ENCODE measurements at places on chromosomes 3 and 15. TPM values are rescaled to one million over a fixed set of nuclear protein-coding genes. Genes with fewer than 3 reads are reported as not detected.
A peak's percentile ranks its signal among the peaks of the same experiment; 100 is the strongest.

The ANKUB1 gene
- not detected for total RNA-seq

The NRG4 gene
- 50.1 TPM for total RNA-seq

The LNP1 gene
- 1.5 TPM for total RNA-seq

The SIDT1 gene
- total RNA-seq = 2.4 TPM

The TERC gene
- 1.0 TPM for total RNA-seq

The ZPLD1 gene
- 0.09 TPM for total RNA-seq

The GHSR gene
- not detected for total RNA-seq

The EID1 gene
- total RNA-seq = 38.7 TPM

The GPR149 gene
- not detected for total RNA-seq

The CACNA2D2 gene
- total RNA-seq = 1.1 TPM

- DNase-seq = no peak
Observed at GRCh38 chr15:31485911-31486461, 159.4 kb downstream of the KLF13 start.

GRCh38 chr3:186239321-186239720 is 122.7 kb downstream of the DGKG start:
- DNase-seq = no peak

GRCh38 chr3:72520690-72521308 is 327.4 kb downstream of the SHQ1 start:
- no peak for DNase-seq

GRCh38 chr15:64816452-64816851 is 9.0 kb downstream of the PIF1 start:
- DNase-seq = peak; percentile 37

GRCh38 chr3:104933972-104934371 is 432.7 kb upstream of the ALCAM start:
- DNase-seq = no peak

- DNase-seq = no peak
Observed at GRCh38 chr3:36373084-36373483, 7.2 kb upstream of the STAC start.

- no peak for DNase-seq
Observed at GRCh38 chr3:45126730-45127129, 19.4 kb downstream of the CDCP1 start.

- DNase-seq = no peak
Observed at GRCh38 chr3:170730071-170730812, 139.8 kb downstream of the RPL22L1 start.

DNA sequence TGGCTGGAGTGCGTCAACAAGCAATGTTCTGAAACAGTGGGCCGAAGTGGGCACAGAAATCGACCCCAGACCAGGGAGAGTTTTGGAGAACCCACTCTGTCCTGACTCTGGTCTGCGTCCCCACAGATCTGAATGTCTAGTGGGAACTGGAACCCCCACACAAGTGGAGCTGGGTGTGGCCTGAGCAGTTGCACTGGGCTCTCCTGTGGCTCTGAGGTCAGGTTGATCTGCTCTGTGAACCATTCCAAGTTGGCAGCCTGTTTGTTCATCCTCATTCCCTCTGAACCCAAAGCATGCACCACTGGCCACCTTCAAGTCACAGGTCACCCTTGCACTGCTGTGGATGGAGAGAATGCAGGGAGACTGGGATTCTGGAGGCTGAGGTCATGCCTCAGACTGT is 60.5 kb downstream of the STARD5 start:
- DNase-seq = no peak

GRCh38 chr15:97972366-97972765 is 11.9 kb downstream of the ARRDC4 start:
- no peak for DNase-seq

DNA sequence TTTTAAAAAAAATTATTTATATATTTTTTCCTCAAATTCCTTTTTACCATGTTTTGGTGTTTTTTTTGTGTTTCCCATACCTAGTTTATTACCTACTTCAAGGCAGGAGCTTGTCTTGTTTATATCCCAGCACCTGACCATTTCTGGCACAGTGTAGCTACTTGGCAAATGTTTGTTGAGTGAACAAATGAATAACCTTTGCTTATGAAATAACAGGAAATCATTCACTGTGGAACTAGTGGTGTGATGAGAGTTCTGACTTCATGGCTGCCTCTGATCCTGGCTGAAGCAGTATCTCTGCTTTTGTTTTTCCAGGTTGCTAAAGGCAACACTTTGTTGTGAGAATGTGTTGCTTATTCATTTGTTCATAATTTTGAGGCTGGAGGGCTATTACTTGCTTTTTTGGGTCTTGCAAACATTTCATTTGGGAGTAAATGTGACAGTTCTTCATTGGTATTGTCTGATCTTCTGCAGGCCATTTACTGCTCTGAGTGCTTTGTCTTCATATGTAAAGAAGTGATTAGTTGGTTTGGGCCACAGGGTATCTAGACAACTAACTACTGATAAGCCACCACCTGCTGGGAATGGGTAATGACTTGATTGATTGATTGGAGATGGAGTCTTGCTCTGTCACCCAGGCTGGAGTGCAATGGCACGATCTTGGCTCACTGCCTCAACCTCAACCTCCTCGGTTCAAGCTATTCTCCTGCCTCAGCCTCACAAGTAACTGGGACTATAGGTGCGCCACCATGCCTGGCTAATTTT is 5.7 kb downstream of the RAD54L2 start:
- DNase-seq = no peak

DNA sequence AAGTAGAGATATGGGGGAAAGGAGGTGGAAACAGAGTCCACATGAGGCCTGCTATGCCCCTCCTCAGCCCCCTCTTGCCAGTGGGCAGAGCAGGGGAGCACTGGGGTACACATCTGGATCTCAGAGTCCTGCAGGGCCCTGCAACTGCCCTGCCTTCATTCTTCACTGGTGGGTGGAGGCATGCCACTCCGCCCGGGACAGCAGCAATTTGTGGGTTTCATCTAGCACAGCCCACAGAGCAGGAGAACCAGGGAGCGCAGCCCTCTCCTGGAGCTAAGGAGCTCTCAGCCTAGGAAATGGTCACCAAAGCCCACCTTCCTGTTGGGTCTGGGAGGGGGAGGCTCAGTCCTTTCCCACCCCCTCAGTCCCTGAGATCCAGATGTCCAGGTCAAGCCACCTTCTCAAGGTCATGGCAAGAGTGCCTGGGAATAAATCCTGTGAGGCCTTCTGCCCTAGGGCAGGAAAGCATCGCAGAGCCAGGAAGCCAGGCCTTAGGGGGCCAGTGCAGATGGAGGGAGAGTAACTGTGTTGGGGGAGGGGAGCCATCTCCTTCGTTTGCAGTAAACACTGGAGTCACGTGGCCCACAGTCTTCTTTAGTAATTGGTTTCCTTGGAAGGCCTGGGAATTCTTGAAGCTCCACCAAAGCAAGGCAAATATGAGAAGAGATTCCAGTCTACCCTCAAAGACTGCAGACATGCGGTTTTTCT is 31.0 kb downstream of the ANP32A start:
- no peak for DNase-seq

- DNase-seq = peak; percentile 78
Observed at GRCh38 chr15:69604072-69604411, 151.4 kb downstream of the RPLP1 start.

GRCh38 chr3:133210656-133211055 is 172.5 kb downstream of the TMEM108 start:
- DNase-seq = no peak

- no peak for DNase-seq
Observed at GRCh38 chr3:69420781-69421520, 35.1 kb upstream of the FRMD4B start.

- DNase-seq = no peak
Observed at GRCh38 chr3:146813496-146813895, 208.3 kb upstream of the PLSCR5 start.
